SIG-M5 (cell line): ENCODE measurements at places on chromosomes 3 and 15.

DNA sequence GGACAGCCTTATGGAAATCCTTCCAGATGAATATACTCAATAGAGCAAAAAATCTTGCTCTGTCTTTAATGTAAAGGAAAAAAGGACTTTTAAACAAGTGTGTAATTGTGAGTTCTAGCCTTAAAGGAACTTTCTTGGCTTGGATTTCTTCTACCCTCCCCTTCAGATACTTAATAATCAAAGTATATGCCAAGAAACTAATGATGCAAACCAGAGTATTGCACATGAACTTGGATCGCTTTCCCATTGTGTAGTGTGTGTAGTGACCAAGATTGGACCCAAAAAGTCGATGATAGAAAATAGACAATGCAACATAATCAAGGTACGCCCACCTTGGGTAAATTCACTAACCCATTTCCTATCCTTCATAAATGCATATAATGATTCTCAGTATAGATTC is 123.8 kb downstream of the TIGIT start:
- DNase-seq: no peak

DNA sequence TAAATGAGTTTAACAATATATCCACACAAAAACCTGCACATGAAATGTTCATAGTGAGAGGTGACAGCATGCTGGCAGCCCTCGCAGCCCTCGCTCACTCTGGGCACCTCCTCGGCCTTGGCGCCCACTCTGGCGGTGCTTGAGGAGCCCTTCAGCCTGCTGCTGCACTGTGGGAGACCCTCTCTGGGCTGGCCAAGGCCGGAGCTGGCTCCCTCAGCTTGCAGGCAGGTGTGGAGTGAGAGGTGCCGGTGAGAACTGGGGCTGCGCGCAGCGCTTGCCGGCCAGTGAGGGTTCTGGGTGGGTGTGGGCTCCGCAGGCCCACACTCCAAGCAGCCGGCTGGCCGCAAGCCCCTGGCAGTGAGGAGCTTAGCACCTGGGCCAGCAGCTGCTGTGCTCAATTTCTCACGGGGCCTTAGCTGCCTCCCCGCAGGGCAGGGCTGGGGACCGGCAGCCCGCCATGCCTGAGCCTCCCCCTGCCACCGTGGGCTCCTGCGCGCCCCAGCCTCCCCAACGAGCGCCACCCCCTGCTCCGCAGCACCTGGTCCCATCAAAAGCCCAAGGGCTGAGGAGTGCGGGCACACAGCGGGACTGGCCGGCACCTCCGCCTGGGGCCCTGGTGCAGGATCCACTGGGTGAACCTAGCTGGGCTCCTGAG is 3.4 kb downstream of the CCDC13 start:
- DNase-seq: no peak

DNA sequence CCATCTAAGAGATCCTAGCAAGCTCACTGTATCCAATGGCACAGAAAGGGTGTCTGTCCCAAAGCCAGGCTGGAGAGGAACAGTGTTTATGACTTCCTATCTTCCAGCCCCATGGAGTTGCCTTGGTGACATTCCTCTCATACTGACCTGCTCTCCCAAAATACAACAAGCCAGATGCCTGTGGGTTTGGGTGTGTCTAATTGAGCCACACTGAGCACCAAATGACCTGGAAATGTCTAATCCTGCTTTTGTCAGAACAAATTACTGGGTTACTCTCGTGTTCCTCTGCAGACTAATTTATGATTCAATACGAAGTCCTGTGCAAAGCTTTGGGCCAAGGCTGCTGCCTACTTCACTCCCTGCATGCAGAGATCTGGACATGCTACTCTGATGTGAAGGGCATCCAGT is 98.1 kb upstream of the STRIT1 start:
- DNase-seq: no peak

GRCh38 chr15:73000293-73000692 is 52.0 kb upstream of the NEO1 start:
- no peak for DNase-seq
